ENCODE measurements at places on chromosomes 3 and 15.

GRCh38 chr15:29140475-29141307 lies 128.9 kb downstream of the NSMCE3 start:
- DNase-seq: no peak

DNA sequence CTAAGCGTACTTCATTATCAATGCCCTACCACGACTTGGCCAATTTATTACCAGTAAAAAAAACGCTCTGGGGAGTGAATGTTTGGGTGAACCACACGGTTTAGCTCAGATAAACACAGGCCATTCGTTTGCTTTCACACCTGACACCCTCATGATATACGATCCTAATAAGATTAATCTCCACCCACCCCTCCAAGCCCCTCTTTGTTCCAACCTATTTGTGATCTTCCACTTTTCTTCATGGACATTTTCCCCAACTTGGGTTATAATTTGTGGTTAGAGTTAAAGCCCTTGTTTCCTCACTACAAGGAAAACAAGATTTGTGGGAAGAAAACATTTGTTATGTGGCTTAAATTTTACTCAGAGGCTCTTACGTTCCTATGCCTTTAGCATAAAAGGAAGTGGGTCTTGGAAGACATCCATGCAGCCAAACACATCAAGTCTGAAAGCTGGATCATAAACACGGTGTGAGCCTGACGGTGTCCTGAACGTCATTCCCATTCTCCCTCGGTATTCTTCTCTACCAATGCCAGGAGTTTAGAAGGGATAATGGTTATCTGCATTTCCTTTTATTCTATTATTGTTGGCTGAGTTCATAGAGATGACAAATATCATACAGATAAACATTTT lies 518.9 kb downstream of the NR2F2 start:
- DNase-seq: peak; percentile 46

- DNase-seq: peak; percentile 100
Observed at GRCh38 chr15:70474471-70475406, 288.6 kb downstream of the UACA start.

- no peak for DNase-seq
Observed at GRCh38 chr15:42504631-42505030, 9.2 kb downstream of the SNAP23 start.

DNA sequence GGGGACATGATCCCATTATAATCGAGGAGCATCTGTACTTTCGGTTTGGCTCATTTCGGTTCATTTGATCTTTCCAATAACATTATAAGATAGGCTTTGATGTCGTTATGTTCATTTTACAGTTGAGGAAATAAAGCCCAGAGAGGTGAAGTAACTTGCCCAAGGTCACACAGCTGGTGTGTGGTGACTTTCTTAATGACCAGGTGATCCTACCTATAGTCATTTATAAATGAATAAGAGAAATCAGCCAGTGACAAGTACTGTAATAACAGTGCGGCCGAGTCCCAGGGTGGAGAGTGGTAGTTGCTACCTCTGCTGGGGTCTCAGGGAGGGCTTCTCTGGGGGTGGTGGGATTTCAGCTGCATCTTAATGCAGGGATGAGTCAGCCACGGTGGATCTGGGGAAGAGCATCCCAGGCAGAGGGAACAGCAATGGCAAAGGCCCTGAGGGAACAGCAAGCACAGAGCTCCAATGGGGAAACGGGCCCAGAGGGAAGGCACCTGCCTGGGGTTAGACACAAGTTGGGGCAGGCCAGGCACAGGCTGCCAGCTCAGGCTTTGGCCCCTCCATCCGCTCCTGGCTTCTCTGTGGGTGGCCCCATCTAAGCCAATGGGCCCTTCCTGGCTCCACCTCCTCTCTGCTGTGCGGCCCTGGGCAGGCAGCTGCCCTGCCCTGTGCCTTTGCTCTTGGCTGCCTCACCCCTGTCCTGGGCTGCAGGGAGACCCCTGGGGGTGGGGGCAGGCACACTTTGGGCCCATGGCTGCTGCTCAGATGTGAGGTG lies 1.1 kb upstream of the FBLN2 start:
- no peak for DNase-seq

DNA sequence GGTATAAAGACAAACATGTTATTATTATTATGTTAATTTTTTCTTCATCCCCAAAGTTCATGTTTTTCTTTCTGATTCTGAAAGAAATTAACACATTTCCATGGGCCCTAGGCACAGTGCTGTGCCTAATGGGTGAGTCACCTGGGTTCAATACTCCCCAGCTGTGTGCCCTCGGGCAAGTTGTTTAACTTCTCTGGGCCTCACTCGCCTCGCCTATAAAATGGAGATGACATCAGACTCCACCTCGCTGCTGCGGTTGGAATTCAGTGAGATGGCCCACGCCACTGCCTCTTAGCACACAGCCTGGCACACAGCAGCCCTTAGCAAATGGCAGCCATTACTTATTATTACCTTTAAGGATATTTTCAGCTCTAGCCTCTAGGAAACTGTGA lies 22.6 kb downstream of the DNASE1L3 start:
- DNase-seq: no peak

DNA sequence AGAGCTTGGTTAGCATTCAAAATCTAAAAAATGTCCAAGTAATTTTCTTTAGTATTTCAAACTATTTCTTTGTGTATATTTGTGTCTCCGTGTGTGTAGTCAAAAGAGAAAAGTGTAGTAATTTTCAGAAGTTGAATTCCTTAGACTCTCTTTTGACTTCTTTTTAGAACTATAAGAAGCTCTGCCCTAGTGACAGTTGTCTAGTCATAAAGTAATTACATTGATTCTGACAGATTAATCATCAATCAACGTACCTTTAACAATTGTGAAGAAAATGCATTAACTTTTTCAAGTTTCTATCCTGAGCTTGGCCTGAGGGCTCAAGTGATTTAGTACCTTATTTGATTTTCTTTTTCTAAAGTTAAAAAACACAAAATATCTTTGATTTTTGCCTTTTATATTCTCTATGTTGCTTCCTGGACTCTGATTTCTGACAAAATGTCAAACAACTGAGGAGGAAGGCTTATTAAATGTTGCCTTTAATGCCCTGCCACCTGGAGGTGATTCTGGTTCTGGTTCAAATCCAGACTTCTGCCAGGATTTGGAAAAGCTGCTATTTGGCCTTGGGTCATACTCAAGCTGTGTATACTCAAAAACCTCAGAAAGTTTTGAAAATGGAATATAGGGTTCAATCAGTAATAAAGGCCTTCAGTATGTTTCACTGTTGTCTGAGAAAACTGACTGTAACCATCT lies 653.6 kb downstream of the NSUN3 start:
- DNase-seq: no peak

- no peak for DNase-seq
Observed at GRCh38 chr3:116929505-116930222, 220.1 kb downstream of the TUSC7 start.

DNA sequence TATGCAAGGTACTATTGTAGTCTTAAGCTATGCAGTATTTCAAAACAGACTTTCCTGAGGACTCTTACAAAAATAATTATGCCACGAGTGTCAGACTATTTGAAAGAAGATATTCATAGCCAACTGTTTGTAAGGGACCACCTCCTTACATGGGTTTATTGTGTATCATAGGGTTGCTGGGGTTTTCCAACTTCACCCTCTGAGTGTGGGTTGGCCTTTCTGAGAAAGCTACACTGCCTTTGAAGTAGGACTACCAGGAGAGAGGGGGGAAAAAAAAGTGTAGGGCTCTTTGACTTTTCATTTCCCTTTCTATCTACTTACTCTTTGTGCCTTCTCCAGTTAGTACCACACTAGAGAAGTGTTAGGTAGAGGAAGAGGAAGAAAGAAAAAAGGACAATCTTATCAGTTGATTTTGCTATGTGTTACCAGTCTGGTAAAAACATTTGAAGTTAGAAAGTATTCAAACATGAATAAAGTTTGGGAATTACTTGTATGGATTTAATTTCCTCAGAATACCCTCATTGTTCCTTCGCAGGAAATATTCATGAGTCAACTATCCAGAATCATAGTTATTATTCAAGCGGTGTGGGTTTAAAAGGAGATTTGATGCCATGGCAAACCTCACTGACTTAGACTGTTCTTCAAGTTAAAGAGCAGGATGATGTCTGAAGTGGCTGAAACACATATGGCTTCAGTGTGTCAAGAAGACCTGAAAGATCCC lies 329.3 kb upstream of the THBS1 start:
- peak; percentile 66 for DNase-seq

Data from fibroblast of the aortic adventitia (primary cell).